ENCODE measurements at places on chromosomes 6 and 20.

GRCh38 chr20:56843817-56844216 lies 214.7 kb downstream of the TFAP2C start:
- no peak for DNase-seq

GRCh38 chr6:145247692-145248419 lies 487.5 kb downstream of the EPM2A start:
- no peak for DNase-seq

GRCh38 chr20:54726687-54727300 lies 251.4 kb downstream of the DOK5 start:
- no peak for DNase-seq

- DNase-seq: no peak
These were observed 147.8 kb upstream of the INSM1 start for GRCh38 chr20:20220134-20220533.

DNA sequence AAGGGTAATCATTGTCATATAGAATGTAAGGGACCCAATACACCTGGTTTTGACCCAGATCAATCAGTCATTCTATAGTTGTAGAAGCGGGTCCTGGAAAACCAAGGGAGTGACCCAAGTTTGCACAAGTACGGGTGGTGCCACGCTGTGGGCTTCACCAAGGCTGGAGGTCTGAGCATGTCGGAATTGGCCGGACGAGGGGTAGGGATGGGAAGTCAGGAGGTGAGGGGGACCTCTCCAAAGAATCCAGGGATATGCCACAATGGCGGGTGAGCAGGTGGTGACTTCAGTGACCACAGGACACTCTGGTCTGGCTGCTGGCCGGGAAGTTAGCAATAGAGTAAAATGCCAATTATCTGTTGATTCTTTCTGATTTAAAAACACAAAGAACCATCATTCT lies 186.6 kb upstream of the FOXQ1 start:
- no peak for DNase-seq

- DNase-seq: no peak
These were observed 54.9 kb downstream of the TCP11 start for GRCh38 chr6:35086282-35086632.

DNA sequence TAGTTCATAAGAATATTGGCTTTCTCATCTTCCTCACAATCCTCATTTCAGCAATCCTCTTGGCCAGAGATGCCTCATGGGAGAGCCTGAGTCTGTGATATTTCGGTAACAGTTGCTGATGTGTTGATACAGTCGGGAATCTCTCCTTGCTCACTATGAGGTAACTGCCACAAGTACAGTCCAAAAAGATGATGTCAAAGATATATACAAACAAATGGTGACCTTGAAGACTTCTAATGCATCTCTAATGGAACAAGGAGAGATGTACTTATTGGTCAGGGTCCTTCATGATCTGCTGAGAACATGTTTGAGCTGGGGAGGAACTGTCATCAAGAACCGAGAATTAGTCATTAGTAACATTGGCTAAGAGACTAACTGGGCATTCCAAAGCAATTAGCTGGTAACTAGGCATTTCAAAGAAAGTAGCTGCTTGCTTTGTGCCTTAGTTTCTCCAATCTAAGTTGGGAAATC lies 56.1 kb downstream of the FILIP1 start:
- no peak for DNase-seq

DNA sequence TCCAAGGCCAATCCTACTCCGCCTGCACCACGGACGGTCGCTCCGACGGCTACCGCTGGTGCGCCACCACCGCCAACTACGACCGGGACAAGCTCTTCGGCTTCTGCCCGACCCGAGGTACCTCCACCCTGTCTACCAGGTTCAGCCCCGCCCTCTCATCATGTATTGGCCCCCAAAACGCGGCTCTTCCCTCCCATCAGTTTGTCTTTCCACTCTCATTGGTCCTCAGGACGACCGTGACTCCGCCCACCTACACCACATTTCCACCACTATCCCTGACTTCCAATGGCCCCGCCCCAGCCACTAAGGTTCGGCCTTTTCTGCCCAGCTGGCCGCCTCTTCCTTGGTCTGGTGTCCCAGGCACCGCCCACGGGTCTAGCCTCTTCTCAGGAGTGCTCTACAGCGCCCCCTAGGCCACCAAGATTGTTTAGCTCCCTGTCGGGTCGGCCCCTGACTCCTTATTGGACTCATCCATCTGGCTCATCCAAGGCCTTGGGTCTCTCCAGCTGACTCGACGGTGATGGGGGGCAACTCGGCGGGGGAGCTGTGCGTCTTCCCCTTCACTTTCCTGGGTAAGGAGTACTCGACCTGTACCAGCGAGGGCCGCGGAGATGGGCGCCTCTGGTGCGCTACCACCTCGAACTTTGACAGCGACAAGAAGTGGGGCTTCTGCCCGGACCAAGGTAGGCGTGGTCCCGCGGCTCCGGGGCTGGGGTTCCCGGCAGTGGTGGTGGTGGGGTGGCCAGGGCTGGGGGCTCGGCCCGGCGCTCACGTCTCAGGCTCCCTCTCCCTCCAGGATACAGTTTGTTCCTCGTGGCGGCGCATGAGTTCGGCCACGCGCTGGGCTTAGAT lies 3.1 kb downstream of the MMP9 start:
- no peak for DNase-seq

DNA sequence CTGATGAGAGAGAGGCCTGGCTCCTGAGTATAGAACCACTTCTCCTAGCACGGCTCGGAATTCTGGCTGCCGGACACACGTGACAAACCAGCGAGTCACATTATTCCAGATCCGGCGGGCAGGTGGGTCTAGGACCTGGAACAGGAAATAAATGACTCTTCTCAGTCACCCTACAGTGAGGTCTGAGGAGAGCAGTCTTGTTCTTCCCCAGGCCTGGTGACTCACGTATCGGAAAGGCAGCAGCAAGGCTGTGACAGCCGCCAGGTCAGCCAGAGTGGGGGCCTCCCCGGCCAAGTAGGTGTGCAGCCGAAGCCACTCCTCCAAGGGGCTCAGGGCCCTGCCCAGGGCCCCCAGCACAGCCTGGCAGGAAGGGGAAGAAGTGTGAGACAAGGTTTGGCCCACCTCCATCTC lies 2.8 kb downstream of the VARS1 start:
- DNase-seq: no peak
